Caudate nucleus (tissue), 63 donors: ENCODE measurements at places on chromosomes 11 and 22.

DNA sequence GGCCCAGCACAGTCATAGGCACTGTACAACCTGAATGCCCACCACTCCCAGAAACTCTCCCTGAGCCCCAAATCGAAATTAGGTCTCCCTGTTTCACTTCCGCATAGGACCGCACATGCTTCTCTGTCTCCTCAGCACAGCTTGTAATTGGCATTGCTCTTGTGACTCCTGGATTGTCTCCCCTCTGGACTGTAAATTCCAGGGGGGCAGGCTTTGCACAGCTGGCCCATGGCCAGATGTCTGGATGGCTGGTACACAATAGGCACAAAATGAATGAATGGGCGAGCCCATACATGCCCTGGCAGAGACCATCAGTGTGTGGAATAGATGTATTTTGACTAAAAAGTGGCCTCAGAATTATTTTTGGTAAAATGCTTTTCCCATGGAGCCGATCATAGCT, 63.3 kb upstream of the PHF21B start:
- DNase-seq = no peak

- no peak for DNase-seq
These were observed 124.3 kb downstream of the APOL5 start for GRCh38 chr22:35841907-35842518.

DNA sequence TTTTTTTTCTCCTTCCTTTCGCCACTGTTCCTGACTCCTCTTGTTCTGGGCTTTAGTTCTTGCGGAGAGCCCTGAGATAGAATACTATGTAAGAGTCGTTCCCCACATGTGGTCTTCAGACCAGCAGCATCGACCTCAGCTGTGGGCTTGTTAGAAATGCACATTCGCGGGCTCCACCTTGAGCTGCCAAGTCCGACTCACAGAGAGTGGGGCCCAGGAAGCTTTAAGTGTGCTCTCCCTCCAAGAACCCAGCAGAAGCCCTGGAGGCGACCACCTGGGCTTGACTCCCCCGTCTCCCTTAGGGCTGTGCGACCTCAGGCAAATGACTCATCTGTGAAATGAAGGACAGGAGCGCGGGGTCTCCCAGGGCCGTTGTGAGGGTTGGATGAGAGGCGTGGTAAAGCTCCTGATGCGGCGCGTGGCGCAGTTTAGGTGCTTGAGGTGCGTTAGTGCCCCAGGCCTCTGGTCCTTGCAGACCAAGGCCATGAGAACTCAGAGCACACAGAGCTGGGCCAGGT, 18.8 kb downstream of the SAMM50 start:
- DNase-seq = no peak

- DNase-seq = no peak
These were observed 14.9 kb upstream of the OMP start for GRCh38 chr11:77087723-77088225.

DNA sequence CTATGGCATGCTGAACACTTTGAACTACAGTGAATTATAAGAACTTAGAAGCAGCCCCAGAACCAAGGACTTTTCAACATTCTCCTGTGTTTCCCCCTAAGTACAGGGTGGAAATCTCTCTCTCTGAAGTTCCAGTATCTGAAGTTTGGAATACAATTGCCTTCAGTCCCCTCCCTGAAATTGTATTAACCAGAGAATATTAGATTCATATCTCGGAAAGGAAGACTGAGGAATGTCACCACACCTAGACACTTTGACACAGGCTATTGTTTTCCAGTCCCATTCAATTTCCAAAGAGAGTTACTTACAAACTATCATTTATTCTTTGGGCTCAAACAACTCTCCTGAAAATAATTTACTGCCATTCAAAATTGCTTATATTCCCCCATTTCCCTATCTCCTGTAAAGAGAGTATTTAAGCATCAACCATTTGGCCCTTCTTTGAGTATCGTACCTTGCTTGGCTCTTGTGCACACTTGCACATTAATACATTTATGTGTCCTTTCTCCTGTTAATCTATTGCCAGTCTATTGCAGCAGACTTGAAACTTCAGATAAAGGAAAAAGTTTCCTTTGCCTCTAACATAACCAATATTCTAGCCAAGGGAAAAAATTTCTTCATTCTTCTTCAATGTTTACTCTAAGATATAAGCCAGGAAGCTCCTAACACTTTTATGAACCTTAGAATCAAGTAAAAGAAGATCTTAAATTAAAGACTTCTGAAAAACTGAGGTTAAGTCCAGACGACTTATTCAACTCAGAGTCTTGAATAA, 402.4 kb upstream of the DDI1 start:
- no peak for DNase-seq

GRCh38 chr22:42717197-42717928, 3.3 kb downstream of the A4GALT start:
- no peak for DNase-seq

GRCh38 chr11:70675697-70676374, 277.5 kb downstream of the CTTN start:
- no peak for DNase-seq

GRCh38 chr11:120231963-120232362, 8.0 kb upstream of the POU2F3 start:
- DNase-seq = no peak

DNA sequence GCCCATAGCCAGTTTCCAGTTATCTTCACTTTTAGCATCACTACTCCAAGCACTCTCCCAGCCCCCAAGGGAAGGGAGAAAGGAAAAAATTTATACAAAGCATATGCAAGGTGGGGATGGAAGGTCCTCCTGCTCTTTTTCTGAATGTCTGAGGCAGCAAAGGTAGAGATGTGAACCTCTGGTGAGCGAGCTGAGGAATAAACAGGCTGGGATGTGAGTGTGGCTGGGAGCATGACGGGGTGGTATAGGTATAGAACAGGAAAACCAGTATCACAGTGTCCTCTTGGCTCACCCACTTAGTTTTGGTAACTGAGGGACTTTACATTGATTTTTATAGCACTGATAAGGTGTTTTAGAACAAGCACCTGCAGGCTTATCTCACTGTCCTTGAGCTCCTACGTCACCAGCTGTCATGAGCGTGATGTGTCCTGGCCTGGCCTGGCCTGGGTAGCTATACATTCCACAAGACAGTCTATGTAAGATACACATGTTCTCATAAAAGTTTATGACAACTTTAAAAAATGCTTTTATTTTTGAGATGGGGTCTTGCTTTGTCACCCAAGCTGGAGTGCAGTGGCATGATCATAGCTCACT, 10.3 kb upstream of the POLD3 start:
- no peak for DNase-seq

- no peak for DNase-seq
These were observed 195.9 kb upstream of the SESN3 start for GRCh38 chr11:95426823-95427462.

DNA sequence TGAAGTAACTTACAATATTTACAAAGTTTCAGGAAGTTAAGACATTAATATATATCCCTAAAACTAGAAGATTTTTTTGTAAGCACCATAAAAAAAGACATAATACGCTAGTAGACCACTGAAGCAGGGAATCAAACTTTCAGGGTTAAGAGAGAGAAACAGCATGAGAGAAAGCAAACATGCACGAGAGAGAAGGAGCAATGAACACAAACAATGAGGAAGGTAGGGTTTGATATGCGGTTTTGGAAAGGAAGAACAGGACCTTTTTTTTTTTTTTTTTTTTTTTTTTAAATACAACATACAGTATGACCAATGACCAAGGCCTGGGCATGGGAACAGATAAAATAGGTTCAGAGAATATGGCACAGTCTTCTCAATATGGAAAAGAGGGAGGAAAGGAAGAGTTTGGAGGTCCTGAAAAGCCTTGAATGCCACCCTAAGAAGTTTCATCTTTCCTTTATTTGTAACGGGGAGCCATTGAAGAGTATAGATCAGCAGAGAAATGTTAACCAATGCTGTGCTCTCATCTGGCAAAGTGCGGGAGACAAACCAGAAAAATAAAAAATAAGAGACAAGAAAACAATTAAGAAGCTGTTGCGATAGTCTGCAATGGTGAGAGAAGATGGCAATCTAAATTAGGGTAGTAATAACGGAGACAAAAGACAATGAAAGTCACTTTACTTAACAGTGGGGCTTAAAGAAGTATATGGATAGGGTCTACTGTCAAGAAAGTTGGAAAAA, 101.0 kb downstream of the USP35 start:
- no peak for DNase-seq
